ENCODE measurements at places on chromosomes 2 and 18.

DNA sequence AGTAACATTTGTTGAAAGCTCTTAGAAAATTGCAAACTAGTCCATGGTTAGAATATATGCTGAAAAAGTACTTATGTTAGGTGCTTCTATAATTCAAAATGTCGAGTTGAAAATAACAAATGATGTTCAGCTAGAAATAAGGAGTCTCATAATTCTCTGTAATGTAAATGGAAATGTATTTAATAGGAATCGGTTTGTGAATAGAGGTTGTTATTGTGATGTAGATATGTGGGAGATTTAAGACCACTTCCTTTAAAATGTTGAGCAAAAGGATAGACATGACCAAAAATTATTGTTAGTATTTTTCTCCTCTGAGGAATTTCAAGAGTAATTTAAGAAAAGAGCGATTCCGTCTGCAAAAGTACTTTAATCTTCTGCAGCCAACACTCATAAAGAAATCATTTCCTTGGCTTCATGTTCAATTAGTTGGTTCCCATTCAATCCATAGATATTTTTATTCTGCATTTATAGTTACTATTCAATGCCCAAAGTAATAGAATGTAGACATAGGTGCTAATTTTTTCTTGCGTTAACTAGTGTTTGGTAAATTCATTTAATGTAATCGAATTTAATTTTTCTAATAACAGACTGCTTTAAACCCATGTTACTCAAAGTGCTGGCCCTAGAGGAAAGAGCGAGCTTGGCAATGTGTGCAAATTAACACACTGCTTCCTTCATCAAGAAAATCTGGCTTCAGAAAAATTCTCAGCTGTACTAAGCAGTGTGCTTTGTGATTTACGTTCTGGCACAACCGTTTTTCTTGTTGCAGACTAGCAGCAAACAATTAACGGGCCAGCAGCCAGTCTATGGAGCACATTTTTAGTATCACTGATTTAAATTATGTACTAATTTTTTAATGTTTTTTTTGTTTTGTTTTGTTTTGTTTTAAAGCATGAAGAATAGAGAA lies 32.2 kb downstream of the FN1 start:
- DNase-seq = no peak

GRCh38 chr2:33216508-33217182 lies 259.8 kb upstream of the RASGRP3 start:
- DNase-seq = peak; percentile 58

DNA sequence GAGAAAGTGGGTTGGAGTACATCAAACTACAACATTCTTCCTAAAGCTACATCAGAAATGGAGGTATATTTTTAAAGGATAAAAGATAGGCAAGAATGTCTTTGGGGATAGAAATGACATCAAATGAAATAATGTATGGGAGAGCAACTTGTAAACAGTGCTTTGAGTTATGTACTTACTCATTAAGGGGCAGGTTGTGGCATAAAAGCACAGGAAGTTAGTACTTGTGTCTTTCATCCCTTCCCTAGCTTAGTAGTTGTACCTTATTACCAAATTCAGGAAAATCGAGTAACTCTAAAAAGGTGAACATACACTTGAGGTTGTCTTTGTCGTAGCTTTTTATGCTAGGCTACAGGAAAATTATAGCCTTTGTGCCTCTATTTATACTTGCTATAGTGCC lies 28.9 kb downstream of the PPP1CB start:
- DNase-seq = no peak

GRCh38 chr2:234771980-234772732 lies 179.7 kb upstream of the SH3BP4 start:
- DNase-seq = no peak

GRCh38 chr2:159793326-159793725 lies 4.7 kb downstream of the CD302 start:
- DNase-seq = no peak

GRCh38 chr2:56262241-56262640 lies 78.5 kb downstream of the CCDC85A start:
- DNase-seq = no peak

DNA sequence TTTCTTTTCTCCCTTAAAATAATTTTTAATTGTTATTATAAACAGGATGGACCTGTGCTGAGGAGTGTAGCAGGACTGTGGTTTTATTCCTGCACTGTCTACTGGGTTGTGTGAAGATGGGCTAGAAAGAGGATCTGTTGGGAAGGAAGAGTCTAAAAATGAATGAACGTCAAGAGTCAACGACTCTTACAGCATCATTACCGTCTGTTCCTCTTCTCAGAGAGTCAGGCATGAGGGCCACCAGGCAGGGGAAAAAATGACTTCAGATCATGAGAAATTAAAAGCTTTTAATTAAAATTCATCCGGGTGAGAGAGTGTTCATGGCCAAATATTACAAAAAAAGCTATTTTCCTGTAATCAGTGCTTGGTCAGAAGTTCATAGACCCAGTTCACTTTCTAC lies 32.6 kb downstream of the SRSF7 start:
- DNase-seq = no peak

- no peak for DNase-seq
Measured at GRCh38 chr2:24011250-24012104, 1.6 kb downstream of the MFSD2B start.

GRCh38 chr2:212595036-212595654 lies 56.5 kb upstream of the ERBB4 start:
- peak; percentile 26 for DNase-seq

- DNase-seq = no peak
Measured at GRCh38 chr2:198490748-198491147, 686.4 kb downstream of the PLCL1 start.

GRCh38 chr2:62176801-62177200 lies 19.1 kb upstream of the B3GNT2 start:
- DNase-seq = no peak

- DNase-seq = peak; percentile 68
Measured at GRCh38 chr2:74457549-74458131, 598 bp upstream of the WBP1 start.

GRCh38 chr18:5746844-5747243 lies 148.5 kb downstream of the TMEM200C start:
- DNase-seq = no peak

- no peak for DNase-seq
Measured at GRCh38 chr2:106581755-106582147, 94.6 kb downstream of the CD8B2 start.

DNA sequence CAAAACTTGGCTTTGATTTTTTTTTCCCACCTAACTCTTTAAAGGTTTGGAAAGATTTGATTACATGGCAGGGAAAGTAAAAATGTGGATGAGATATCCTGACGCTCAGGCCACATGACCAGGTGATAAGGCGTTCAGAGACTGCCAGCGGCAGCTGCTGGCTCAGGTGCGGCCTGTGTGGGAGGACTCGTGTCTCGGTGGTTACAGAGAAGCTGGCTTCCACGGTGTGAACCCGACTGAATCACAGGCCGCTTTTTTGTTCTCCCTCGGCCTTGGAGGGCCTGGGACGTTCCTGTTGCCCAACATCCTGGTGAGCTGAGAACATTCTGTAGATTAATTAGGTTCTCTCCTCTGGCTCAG lies 124.2 kb upstream of the ZNF516 start:
- no peak for DNase-seq

DNA sequence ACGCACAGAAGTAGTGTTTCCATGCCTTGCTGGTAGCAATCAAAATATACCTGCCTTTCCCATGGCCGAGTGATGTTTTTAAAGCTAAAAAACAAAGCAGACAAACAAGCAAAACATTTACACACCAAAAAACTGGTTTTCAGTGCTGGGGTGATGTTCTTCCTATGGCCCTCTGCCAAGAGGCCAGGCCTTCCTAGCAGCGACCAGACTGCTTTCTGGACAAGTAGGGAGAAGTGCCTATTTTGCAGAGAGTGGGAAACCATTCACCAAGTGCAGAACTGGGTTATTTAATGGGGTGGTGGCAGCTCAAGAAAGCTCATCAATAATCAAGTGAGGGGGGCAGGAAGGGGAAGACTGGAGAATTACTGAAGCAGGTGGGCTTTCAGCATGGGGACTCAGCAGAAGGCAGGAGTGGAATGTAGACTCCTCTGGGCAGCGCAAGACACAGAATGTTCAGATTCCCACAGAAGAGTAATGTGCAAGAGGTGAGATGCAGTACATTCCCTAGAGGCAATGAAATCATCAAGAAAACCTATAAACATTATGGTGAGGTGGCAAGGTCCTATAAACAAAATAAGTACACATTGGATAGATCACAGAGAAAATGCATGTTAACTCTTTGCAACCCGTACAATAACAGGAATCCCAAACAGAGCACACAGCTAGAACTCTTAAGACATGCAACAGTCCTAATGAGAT lies 44.0 kb downstream of the CPO start:
- peak; percentile 28 for DNase-seq

DNA sequence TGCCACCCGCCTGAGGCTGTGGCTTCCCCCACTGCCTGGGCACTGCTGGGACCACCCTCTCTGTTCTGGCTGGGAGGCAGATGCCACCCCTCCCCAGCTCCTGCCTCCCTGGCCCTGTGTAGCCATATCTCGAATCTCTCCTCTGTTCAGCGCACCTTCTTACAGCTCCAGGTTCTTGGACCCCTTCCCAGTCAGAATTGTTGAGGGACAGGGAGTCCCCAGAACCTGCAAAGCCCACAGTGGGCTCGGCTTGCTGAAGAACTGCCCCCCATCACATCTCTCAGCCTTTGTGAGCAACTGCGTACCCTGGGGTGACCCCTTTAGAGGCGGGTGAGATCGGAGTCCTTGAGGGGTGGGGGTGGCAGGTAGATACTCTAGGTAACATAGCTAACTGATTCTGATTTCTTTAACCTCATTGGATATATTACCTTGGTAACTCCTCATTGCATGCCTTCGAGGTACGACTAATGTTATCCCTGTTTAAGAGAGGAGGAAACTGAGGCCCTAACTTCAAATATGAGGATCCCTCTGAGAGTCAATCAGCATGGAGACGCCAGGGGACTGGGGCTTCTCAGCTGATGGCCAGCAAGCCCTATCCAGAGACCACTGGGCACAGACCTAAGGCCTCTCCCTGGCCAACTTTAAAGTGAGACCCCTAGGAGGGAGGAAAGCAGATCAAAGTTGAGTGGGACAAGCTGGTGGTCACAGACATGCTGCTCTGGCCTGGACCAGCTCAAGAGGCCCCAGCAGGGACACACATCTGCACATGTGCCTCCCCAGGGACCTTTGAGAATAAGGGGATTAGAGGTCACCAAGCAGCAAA lies 101.3 kb downstream of the CAPN13 start:
- DNase-seq = no peak

DNA sequence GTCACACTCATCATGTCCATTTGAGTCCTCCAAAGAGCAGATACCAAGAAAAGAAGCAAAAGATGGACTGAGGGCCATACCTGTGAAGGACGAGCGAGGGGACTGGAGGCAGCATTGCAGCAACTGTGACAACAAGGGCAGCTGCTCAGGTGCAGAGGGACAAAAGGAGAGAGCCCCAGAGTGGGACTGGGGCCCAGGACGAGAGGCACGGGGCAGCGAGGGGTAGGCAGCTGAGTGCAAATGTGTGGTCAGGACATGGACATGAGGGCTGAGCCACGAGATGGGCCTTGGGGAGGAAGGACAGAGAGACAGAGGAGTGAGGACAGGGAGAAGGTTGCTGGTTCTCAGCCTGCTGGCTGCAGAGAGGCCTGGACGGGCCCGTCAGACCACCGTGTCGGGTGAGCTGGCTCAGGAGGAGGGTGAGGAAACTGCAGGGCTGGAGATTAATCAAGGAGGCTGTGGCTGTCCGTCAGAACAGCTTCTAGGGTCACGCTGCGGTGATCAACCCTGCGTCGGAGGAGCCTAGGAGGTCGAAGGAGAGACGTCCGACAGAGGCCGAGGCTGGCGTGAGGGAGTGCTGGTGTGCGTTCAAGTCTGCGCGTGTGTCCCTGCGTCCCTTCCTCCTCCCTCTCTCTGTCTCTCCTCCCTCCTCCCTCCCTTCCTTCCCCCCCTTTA lies 206.8 kb upstream of the HDAC4 start:
- DNase-seq = no peak

DNA sequence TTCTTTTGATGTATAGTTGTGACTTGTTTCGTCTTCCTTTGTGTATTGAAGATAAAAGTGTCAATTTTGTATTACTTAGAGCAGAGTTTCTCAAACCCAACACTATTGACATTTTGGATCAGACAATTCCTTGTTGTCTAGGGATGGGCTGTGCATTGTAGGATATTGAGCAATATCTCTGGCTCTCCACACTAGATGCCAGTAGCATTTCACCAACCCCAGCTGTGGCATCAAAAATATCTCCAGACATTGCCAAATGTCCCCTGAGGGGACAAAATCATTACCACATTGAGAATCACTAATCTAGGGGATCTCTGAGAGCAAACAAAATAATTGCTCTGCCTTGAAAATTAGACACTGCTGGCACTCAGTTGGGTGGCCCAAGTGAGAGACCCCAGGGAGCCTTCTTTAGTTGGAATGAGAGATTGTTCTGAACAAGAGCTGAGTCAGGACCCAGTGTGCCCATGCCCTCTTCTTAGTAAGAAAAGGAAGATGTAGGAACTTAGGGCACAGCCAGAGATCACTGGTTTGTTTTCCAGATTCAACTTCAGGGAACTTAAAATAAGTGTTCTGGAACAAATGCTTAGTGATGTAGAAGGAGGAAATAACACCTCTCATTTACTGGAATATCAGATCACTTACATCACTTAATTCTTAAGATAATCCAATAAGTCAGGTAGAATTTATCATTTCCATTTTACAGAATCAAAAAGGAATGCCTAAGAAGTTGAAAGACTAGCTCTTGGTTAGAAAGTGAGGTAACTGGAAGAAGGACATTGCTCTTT lies 466.6 kb upstream of the TNP1 start:
- no peak for DNase-seq

DNA sequence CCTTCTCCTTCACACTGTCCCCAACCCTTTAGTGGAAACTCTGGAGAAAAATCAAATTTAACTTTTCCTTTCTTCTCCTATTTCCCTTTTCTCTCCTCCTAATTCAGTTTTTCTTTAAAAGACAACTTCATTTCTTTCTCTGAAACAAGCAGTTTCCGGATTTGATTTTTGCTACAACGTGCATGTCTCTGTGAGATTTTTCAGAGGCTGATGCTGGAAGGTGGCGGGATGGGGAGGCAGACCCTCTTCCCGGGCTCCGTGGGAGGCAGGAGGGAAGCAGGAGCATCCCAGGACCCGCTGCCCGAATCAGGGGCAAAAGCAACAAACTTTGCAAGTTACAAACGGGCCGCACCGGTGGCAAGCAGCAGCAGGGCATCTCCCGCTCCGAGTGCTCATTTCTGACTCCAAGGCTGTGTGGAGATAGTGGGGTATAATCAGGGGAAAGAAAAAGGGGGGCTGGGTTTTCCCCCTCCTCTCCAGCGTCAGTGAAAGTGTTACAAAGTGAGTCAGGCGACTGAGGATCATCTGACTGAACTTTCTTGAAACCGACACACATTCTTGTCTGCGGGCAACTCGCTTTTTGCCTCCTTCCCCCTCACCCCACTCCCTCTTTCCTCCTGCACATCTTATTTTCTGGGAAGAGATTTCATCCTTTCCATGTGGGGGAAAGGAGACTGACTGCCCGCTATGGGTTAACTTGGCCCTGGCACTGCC lies 6.4 kb downstream of the ZEB2 start:
- DNase-seq = peak; percentile 73

DNA sequence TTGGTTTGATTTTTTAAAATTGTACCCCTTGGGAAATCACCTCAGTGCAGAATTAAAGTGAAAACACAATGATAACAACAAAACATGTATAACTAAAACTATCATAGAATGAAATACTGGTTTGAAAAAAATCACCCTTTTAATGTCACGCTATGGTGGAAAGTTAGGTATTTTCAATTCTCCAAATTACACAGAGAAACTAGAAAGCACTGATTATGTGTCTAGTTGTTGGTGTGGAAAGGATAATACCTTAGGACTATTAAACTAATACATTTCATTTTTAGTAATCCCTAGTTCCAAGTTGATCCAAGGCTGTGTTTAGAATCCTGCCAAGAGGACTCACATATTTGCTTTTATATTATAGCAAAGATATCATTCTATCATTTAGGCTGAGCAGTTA lies 71.2 kb downstream of the NUP35 start:
- no peak for DNase-seq

All from Ammon's horn (tissue), 1 donor.